Inflammatory macrophage treated with lipopolysaccharide for 4 hours (primary cell): ENCODE measurements at places on chromosomes 1 and 21.
A peak's percentile ranks its signal among the peaks of the same experiment; 100 is the strongest.

DNA sequence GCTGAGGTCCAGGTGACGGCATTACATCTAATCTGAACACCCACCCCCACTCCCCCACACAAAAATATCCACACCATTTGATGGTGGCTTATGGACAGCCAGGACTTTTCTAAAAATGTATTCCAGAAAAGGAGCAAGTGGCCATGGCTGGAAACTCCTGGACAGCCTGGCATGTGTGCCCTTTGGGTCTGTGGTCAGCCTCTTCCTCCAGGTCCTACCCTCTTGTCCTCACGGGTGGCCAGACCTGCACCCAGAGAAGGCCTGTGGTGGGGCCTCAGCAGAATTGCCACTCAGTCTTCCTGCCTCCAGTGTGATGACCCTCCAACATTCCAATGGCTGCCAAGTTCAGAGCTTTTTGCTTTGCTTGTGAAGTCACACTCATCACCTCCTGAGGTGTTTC, 600.6 kb downstream of the AJAP1 start:
- no peak for DNase-seq

- DNase-seq, result no peak
Observed at GRCh38 chr1:41319807-41320711, 41.2 kb upstream of the FOXO6 start.

- DNase-seq, result no peak
Observed at GRCh38 chr1:113763661-113764060, 4.4 kb upstream of the PHTF1 start.

DNA sequence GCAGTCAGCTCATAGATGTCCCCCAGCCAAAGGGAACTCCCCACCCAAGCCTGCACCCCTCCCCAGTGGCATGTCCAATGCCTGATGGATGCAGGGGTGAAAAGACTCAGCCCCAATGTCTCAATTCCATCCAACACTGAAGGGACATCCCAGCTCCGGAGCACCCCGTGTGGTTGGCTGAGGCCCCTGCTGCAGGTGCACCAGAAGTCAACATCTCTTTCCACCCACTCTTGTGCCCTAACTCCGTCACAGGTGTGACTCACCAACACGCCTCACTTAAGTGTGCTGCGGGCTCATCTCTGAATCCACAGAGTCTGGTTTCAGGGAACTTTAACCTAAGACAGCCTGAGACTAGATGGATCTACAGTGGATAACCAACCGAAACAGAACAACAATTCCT, 40.9 kb upstream of the ZBTB18 start:
- DNase-seq, result peak; percentile 8

DNA sequence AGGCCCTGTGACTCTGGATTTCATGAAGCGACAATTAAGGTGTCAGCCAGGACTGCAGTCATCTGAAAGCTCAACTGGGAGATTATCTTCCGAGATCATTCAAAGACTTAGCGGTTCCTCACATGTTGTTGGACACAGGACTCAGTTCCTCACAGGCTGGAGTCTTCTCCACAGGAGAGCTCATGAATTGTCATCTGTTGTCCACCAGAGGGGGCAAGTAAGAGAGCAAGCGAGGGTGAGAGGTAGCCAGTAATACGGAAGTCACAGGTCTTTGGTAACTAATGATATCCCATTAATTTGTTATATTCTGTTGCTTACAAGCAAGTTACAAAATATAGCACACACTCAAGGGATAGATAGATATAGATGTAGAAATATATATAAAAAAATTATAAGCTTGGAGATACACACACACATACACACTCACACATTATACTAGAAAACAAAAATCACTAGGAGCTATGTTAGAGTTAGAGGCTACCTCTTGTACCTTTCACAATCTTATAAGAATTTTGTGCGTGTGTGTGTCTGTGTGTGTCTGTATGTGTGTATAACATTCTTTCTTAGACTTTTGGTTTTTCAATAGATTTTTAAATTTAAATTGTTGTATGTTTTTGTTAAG, 1695.3 kb downstream of the BRINP3 start:
- DNase-seq, result peak; percentile 44
